ENCODE measurements at places on chromosomes 16 and 17. TPM values are rescaled to one million over a fixed set of nuclear protein-coding genes. Genes with fewer than 3 reads are reported as not detected.
A peak's percentile ranks its signal among the peaks of the same experiment; 100 is the strongest.

- H3K36me3 ChIP-seq = no peaks in the 10 kb centered on the region
- no peak overlapping the region for H3K27ac ChIP-seq
- H3K27me3 ChIP-seq = no peaks in the 10 kb centered on the region
- no peaks in the 10 kb centered on the region for H3K4me1 ChIP-seq
Observed at GRCh38 chr17:5571281-5571680, 13.0 kb downstream of the NLRP1 start.

DNA sequence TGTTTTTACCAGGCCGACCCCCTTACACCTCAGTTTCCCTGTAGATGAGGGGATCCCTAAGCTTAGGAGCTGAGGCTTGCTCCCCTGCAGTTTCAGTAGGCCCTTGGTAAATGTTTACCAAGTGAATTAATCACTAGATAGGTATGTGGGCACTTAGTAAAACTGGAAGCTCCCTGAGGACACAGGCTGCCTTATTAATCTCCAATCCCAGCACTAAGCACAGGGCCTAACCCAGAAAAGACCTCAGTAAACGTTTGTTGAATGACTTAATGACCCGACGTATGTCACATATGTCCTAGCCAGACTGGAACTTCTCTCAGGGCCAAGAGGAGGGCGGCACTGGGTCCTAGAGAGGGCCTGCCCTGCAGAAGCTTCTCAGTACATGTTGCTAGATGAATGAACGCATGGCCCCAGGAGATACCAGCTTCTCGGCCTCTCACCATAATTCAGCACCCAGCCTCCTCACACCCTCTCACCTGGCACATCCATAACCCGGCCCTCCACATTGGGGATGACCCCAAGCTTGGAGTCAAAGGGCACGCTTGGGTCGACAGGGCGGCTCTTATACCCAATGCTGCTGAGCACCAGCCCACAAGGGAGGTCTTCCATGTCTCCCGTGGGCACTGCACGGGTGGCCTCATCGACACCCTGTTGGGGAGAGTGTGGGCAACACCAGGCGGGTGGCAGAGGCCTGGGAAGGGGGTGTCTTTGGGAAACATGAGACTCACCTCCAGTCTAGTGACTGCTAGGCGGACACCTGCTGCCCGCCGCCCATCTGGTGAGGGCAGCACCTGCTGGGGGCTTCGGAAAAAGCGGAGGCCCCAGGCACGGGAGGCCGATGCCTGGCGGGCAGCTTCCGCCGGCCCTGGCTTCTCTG, 4.0 kb upstream of the GRIN2C start:
- peaks cover 25% of the 10 kb centered on the region for H3K4me1 ChIP-seq
- H3K36me3 ChIP-seq = no peaks in the 10 kb centered on the region
- no peaks in the 10 kb centered on the region for H3K27me3 ChIP-seq
- DNase-seq = no peak

- no peaks in the 10 kb centered on the region for H3K27me3 ChIP-seq
- peak; percentile 70 for DNase-seq
- no peaks in the 10 kb centered on the region for H3K4me1 ChIP-seq
- peak within 1 kb of the TSS; percentile 93 for H3K27ac ChIP-seq
- H3K36me3 ChIP-seq = no peaks in the 10 kb centered on the region
Observed at GRCh38 chr17:77140878-77141767, at the start of gene SEC14L1. TSS of gene SEC14L1 (plus strand) at chr17:77140969. CDS start at chr17:77143597, 2,628 bp downstream.

GRCh38 chr16:52492789-52493357, 54.1 kb downstream of the TOX3 start:
- H3K4me3 ChIP-seq = no peak overlapping the region
- H3K4me1 ChIP-seq = peaks cover 67% of the 10 kb centered on the region
- H3K27me3 ChIP-seq = no peaks in the 10 kb centered on the region
- DNase-seq = no peak
- H3K36me3 ChIP-seq = no peaks in the 10 kb centered on the region

- H3K27ac ChIP-seq = no peak overlapping the region
- no peak overlapping the region for H3K4me3 ChIP-seq
- no peak for DNase-seq
- peaks cover 2% of the 10 kb centered on the region for H3K36me3 ChIP-seq
- no peaks in the 10 kb centered on the region for H3K4me1 ChIP-seq
- no peaks in the 10 kb centered on the region for H3K27me3 ChIP-seq
Observed at GRCh38 chr16:3413730-3414379, 12.8 kb downstream of the ZNF174 start.

GRCh38 chr17:64009571-64010402, 10.6 kb downstream of the ICAM2 start:
- H3K27ac ChIP-seq = no peak overlapping the region
- H3K36me3 ChIP-seq = no peaks in the 10 kb centered on the region
- DNase-seq = no peak
- H3K27me3 ChIP-seq = no peaks in the 10 kb centered on the region
- no peak overlapping the region for H3K4me3 ChIP-seq
- H3K4me1 ChIP-seq = no peaks in the 10 kb centered on the region

DNA sequence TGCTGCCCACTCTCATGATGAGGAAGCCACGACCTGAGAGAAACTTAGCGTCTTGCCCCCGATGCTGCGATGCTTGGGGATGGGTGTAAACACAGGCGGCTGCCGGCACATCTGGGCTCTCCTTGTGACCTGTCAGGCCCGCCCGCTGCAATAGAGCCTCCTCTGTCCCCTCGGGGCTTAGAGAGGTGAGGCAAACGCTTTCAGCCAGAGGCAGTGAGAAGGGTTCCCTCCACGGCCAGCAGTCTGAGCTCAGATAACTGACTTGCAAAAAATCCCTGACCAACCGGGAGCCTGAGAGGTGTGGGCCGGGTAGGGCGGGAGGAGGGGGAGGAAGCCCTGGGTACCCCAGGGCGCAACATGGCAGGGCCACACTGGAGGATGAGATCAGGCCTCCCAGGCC, 260.6 kb downstream of the C16orf95 start:
- H3K36me3 ChIP-seq = no peaks in the 10 kb centered on the region
- H3K4me3 ChIP-seq = no peak overlapping the region
- no peaks in the 10 kb centered on the region for H3K27me3 ChIP-seq
- no peak for DNase-seq
- H3K27ac ChIP-seq = no peak overlapping the region

DNA sequence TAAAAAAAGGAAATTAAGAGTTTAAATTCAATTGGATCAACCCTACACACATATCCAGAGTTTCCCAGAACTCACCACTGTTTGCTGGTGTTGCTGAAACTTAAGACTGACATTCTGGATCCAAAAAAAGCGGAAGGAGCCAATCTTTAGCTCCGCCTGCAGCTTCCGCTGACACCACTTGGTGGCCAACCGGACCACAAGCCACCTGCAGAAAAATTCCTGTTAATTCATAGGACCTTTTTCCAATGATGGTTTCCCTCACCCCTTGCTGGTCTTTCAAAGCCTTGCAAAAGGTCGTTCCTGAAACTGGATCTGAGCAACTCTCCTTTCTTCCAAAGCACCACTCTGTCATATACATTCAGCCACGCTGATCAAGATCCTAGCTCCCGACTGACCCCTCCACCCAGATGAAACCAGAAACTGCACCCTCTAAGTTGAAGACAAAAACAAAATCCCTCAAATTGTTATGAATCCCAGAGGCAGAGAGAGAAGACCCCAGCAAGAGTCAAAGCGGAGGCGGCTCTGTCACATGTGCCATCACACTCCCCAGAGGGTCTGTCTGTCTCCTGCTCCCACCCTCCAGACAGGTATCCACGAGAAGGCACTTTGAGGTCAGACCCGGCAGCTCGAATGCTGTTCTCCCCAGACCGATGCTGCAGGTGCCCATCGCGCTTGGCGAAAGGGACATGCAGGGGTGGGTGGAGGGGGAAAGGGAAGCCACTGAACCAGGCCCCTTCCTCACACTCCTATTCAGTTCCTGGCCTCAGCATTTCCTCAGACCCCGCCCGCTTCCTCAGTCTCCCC, 773 bp downstream of the BLTP2 start:
- H3K4me3 ChIP-seq = peak overlapping the region; percentile 96
- peaks cover 33% of the 10 kb centered on the region for H3K36me3 ChIP-seq
- peaks cover 2% of the 10 kb centered on the region for H3K4me1 ChIP-seq
- no peaks in the 10 kb centered on the region for H3K27me3 ChIP-seq

DNA sequence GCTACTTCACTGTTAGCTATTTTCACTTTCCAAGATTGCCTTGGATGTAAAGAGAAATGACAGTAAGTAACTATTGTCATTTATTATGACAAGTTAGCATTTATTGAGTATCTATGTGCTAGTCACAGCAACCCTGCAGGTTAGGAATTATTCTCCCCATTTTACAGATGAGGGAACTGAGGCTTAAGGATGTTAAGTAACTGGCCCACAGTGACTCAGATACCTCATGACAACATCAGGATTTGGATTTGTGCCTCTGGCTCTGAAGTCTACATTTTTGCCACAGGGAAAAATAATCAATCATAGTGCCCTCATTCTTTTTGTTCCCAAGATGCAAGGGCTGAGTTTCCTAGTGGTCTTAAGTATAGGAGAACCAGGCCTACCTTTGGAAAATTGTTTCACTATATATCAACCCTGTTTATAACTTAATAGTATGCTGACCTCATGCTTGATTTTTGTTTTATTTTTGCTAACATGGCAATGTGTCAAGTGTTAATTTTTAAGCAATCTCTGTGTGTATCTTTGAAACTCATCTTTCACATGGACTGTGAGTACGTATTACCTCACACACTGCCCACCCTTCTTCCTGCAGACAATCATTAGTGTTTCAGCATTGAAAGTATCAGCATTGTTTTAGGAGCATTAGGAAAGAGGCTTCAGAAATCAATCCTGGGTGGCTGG, 105.0 kb downstream of the TANGO6 start:
- peaks cover 6% of the 10 kb centered on the region for H3K36me3 ChIP-seq
- no peaks in the 10 kb centered on the region for H3K27me3 ChIP-seq
- DNase-seq = no peak
- H3K4me1 ChIP-seq = no peaks in the 10 kb centered on the region

- H3K27ac ChIP-seq = no peak overlapping the region
- DNase-seq = no peak
- H3K4me3 ChIP-seq = no peak overlapping the region
- no peaks in the 10 kb centered on the region for H3K4me1 ChIP-seq
- H3K36me3 ChIP-seq = no peaks in the 10 kb centered on the region
Observed at GRCh38 chr16:49952386-49952785, 72.6 kb upstream of the CNEP1R1 start.

GRCh38 chr17:11238705-11239104, 2.3 kb upstream of the SHISA6 start:
- no peaks in the 10 kb centered on the region for H3K36me3 ChIP-seq
- peaks cover 2% of the 10 kb centered on the region for H3K27me3 ChIP-seq
- H3K4me1 ChIP-seq = peaks cover 3% of the 10 kb centered on the region
- H3K4me3 ChIP-seq = no peak overlapping the region
- no peak overlapping the region for H3K27ac ChIP-seq

The FKBP10 gene
- 17.6 TPM for total RNA-seq

The GLP2R gene
- 1.4 TPM for total RNA-seq

The KRT23 gene
- 0.09 TPM for total RNA-seq

The NHLRC4 gene
- 7.0 TPM for total RNA-seq

The HEATR3 gene
- 12.6 TPM for total RNA-seq

The MMP28 gene
- total RNA-seq = 0.59 TPM

The ABCC12 gene
- not detected for total RNA-seq
